ENCODE measurements at places on chromosomes 11 and 22. TPM values are rescaled to one million over a fixed set of nuclear protein-coding genes. Genes with fewer than 3 reads are reported as not detected.

The SCARF2 gene
- total RNA-seq = 12.6 TPM

The BATF2 gene
- total RNA-seq = 8.6 TPM

The OR51E1 gene
- total RNA-seq = not detected

DNA sequence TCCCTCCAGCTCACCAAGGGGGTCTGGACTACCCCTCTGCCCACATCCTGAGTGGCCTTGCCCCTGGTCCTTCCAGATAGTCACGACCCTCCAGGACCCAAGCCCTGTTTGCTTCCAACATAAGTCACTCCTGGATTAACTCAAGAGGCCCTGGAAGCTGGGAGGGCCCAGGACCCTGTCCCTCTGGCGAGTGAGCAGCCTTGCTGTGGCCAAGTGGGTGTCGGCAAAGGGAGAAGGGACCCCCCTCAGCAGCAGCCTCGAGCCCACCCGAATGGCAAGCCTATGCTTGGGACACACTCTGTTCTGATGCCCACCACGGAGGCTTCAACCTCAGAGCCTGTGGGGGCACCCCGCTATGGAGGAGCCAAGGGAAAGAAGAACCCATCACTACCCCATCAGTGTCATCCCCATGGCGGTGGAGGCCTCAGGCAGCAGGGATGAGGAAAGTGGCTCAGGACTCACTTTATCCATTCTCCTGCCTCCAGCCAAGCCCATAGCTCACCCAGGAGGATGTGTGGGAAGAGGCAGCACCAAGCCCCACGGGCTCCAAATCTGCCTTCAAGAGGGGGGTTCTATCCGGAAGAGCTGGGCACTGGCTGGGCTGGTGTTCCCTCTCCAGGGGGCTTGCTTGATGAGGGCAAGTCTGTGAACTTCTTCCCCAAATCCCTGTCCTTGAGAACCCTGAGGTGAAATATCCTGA, 12.5 kb downstream of the SLC22A12 start:
- no peak overlapping the region for H3K27ac ChIP-seq
- peaks cover 15% of the 10 kb centered on the region for H3K27me3 ChIP-seq
- H3K36me3 ChIP-seq = no peaks in the 10 kb centered on the region
- DNase-seq = no peak
- no peaks in the 10 kb centered on the region for H3K4me1 ChIP-seq

- DNase-seq = peak; percentile 48
- peaks cover 39% of the 10 kb centered on the region for H3K4me1 ChIP-seq
- H3K27ac ChIP-seq = peak within 1 kb of the TSS; percentile 87
Measured at GRCh38 chr22:20115691-20116375, at the start of gene RANBP1. TSS of gene RANBP1 (plus strand) at chr22:20116104. CDS start at chr22:20116185, 81 bp downstream.

The KDM4D gene
- total RNA-seq = 0.68 TPM

DNA sequence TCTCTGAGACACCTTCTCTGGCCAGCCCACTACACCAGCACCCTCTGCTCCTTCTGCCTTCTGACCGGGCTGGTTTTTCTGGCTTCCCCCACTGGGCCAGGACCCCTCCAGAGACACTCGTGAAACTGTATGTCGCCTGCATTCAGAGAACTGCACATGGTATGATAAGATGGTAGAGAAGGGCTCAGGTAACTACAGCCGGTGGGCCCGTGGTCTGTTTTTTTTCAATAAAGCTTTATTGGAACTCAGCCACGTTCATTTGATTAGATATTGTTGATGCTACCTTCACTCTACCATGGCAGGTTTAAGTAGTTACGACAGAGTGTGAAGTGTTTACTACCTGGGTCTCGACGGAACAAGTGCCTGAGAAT, 514.0 kb downstream of the TBC1D22A start:
- H3K27ac ChIP-seq = no peak overlapping the region
- DNase-seq = no peak
- H3K27me3 ChIP-seq = peaks cover 7% of the 10 kb centered on the region
- H3K36me3 ChIP-seq = no peaks in the 10 kb centered on the region
- H3K4me3 ChIP-seq = no peak overlapping the region

DNA sequence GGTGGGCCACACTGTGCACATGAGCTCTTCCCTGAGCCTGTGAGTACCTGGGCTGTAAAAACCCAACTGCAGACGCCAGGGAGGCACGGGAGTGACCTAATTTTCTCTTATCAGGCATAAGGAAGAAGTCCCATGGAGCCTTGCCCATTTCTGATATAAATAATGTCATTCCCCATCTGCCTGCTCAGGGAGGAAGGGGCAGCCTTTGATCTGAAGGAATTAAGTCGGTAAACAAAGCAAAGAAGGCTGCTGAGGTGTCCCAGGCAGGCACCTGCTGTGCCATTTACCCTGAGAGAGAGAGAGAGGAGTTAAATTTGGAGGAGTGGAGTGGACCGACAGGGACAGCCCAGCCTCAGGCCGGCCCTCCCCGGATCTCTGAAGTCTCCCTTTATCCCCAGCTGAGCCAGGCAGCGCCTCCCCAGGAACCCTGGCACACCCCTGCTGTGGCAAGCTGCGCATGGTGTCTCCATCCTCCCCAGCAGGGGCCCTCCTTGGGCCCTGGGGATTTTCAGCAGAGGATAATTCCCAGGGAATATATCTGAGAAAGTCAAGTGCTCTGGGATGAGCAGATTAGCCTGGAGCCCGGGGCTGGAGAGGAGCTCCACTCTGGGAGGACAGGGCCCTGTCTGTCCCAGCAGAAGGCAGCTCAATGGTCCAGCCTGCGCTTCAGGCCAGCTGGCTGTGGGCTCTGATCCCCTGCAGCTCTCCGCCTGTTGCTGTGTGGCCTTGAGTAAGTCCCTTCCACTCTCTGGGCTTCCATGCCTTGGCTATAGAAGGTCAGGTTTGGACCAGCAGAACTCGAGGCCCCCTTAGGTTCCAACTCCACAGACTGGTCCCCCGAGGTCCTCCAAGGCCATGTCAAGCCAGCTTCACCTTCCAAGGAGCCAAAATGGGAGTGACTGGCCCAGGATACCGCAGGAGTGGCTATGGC, 17.5 kb upstream of the CABP7 start:
- DNase-seq = no peak
- H3K4me3 ChIP-seq = no peak overlapping the region
- peaks cover 5% of the 10 kb centered on the region for H3K27me3 ChIP-seq
- H3K4me1 ChIP-seq = peaks cover 31% of the 10 kb centered on the region
- H3K36me3 ChIP-seq = peaks cover 1% of the 10 kb centered on the region

GRCh38 chr11:56905936-56906335, 82.8 kb upstream of the OR5AK2 start:
- H3K27ac ChIP-seq = no peak overlapping the region
- no peaks in the 10 kb centered on the region for H3K27me3 ChIP-seq
- no peaks in the 10 kb centered on the region for H3K36me3 ChIP-seq
- DNase-seq = no peak

DNA sequence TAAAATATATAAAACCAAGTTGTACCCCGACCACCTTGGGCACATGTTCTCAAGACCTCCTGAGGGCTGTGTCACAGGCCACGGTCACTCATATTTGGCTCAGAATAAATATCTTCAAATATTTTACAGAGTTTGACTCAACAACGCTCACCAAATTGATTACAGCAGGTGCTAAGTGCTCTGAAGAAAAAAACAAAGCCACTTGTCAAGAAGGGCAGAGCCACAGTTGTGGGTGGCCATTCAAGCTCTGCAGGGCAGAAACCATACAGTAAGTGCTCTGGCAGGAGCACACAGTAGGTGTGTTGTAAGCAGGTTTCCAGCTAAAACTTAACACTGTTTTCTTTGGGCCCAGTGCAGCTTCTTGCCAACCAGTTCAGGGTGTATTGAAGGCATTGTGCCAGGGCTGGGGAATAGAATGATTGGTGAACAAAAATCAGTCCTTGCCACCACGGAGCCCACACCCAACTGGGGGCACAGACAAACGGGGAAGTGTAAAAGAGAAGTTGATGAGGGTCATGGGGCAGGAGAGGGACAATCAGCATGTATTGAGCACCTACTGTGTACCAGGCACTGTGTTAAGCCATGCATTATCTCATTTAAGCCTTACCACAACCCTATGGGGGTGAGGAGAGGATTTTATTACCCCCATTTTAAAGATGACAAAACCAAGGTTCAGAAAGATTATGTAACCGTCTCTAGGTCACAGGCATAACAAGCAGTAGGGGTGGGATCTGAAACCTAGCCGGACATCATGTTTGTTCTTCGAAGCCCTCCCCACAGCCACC, 18.2 kb downstream of the ARRB1 start:
- H3K4me3 ChIP-seq = no peak overlapping the region
- no peaks in the 10 kb centered on the region for H3K36me3 ChIP-seq
- no peak for DNase-seq
- peaks cover 100% of the 10 kb centered on the region for H3K4me1 ChIP-seq

DNA sequence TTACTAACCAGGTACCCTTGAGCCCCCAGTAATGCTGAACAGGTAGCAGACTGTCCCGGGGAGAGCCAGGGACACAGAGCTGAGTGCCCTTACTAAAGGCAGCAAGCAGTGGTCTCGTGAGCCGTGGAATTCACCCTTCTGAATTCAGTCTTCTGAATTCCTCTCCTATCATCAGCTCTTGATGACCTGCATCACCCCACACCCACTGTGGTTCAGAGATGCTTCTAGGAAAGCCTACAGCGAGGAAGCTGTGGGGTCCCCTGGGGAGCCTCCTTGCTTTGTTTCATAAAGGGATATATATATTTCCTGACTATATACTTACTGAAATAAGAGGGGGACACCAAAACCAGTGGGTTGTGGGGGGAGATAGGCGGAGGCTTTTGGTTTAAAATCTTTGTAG, 2.6 kb downstream of the SPATA19 start:
- H3K27me3 ChIP-seq = no peaks in the 10 kb centered on the region
- DNase-seq = no peak
- no peaks in the 10 kb centered on the region for H3K36me3 ChIP-seq
- H3K4me3 ChIP-seq = no peak overlapping the region
- no peaks in the 10 kb centered on the region for H3K4me1 ChIP-seq
- H3K27ac ChIP-seq = no peak overlapping the region

The YPEL1 gene
- total RNA-seq = 7.6 TPM

The ST14 gene
- 61.1 TPM for total RNA-seq

The CASP1 gene
- total RNA-seq = 158 TPM

The SPTBN2 gene
- total RNA-seq = 6.4 TPM

The SERPING1 gene
- total RNA-seq = 471 TPM

DNA sequence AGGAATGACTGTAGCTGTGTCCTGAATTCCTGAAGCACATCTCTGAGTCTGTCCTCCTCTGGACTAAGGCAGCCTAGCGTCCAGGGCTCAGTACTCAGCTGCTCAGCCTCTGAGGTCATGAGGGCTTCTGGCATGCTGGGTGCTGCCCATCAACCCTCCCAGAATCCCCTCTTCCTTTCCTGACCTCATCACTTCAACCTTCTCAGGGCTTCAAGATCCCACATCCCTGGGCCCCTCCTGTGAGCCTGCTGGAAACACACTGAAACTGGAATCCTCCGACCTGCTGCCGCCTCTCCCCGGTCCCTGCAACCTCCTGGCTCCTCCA, 803 bp downstream of the KRTAP5-8 start:
- no peak overlapping the region for H3K27ac ChIP-seq
- H3K27me3 ChIP-seq = no peaks in the 10 kb centered on the region
- no peaks in the 10 kb centered on the region for H3K36me3 ChIP-seq

- peaks cover 54% of the 10 kb centered on the region for H3K36me3 ChIP-seq
- H3K27me3 ChIP-seq = no peaks in the 10 kb centered on the region
- peaks cover 10% of the 10 kb centered on the region for H3K4me1 ChIP-seq
Measured at GRCh38 chr22:30925667-30926066, 42.9 kb downstream of the MORC2 start.

Measured in lower lobe of right lung (tissue), 2 donors.